ENCODE measurements at places on chromosomes 13 and 19.

- DNase-seq: no peak
Measured at GRCh38 chr19:51573331-51573730, 2.2 kb downstream of the ZNF175 start.

DNA sequence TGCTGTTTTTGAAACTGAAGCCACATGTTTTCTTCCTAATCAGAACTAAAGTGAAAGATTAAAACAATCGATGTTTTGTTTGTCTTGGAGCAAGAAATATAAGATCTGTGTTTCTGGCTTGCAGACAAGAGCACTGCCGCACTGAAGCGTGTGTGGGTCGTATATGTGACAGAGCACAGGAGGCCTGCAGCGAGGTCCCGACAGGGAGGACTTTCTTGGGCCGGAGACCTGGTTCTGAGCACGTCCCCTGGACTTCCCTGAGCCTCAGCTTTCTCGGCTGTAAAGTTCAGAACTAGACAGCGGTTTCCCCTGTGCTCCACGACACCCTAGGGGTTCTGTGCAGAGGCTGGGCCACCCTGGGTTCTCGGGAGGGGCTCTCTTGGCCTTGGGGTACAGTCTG lies 60.5 kb downstream of the GADD45B start:
- DNase-seq: no peak

DNA sequence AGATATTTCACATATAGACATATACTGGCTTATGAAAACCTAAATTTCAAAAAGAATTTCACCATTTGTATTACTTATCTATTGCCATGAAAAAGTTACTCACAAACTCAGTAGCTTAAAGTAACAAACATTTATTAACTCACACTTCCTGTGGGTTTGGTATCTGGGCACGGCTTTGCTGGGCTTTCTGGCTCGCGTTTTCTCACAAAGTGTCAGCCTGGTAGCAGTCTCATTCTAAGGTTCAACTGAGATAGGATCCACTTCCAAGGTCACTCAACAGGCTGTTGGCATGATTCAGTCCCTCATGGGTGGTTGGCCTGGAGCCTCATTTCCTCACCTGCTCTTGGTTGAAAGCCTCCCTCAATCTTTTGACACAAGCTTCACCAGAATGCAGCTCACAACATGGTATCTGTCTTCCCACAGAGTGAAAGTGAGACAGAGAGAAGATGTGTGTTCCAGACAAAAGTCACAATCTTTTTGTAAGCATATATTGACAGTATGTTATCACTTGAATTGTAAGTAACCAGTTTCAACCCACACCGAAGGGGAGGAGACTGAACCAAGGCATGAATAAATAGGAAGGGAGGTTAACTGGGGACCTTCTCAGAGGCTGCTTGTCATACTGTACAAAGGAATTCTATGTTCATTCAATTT lies 1065.8 kb upstream of the SPRY2 start:
- no peak for DNase-seq

DNA sequence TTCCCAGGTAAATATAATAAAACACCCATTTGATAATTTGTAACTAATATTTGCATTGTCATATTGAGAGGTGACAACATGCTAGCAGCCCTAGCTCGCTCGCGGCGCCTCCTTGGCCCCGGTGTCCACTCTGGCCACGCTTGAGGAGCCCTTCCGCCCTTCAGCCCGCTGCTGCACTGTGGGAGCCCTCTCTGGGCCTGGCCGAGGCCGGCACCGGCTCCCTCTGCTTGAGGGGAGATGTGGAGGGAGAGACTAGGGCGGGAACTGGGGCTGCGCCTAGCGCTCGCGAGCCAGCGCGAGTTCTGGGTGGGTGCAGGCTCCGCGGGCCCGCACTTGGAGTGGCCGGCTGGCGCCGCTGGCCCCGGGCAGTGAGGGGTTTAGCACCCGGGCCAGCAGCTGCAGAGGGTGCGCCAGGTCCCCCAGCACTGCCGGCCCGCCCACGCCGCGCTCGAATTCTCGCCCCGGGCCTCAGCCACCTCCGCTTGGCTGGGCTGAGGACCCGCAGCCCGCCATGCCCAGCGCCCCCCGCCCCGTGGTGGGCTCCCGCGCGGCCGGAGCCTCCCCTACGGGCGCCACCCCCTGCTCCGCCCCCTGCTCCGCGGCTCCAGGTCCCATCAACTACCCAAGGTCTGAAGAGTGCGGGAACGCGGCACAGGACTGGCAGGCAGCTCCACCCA lies 594.4 kb downstream of the SLITRK6 start:
- no peak for DNase-seq

DNA sequence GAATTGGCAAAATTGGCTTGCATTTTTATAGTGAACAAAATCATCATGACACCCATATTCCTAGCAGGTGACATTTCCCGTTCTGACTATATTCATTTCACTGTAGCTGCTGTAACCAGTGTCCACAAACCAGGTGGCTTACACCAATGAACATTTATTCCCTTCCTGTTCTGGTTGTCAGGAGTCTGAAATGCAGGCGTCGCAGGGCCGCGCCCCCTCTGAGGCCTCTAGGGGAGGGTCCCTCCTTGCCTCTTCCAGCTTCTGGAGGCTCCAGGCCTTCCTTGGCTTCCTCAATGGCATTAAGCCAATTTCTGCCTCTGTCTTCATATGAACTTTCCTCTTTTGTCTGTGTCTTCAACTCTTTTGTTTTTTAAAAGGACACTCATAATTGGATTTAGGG lies 6.5 kb upstream of the RLN3 start:
- DNase-seq: no peak

GRCh38 chr19:31072451-31072850 lies 276.8 kb downstream of the TSHZ3 start:
- DNase-seq: no peak

GRCh38 chr13:38624822-38625221 lies 62.1 kb upstream of the FREM2 start:
- no peak for DNase-seq

- DNase-seq: peak; percentile 16
Measured at GRCh38 chr13:40352380-40352778, 314.1 kb downstream of the FOXO1 start.

- no peak for DNase-seq
Measured at GRCh38 chr13:110565296-110565695, 3.8 kb upstream of the RAB20 start.

GRCh38 chr13:73960474-73960873 lies 173.7 kb downstream of the KLF12 start:
- no peak for DNase-seq

- no peak for DNase-seq
Measured at GRCh38 chr13:97258801-97259200, 36.7 kb downstream of the MBNL2 start.

GRCh38 chr13:52775511-52775910 lies 35.9 kb upstream of the CNMD start:
- DNase-seq: no peak

GRCh38 chr19:14915116-14915515 lies 26.2 kb upstream of the OR7C2 start:
- DNase-seq: no peak

- peak; percentile 56 for DNase-seq
Measured at GRCh38 chr19:35757231-35757748, 461 bp upstream of the HSPB6 start.

GRCh38 chr13:113448885-113449692 lies 4.2 kb downstream of the ADPRHL1 start:
- no peak for DNase-seq

DNA sequence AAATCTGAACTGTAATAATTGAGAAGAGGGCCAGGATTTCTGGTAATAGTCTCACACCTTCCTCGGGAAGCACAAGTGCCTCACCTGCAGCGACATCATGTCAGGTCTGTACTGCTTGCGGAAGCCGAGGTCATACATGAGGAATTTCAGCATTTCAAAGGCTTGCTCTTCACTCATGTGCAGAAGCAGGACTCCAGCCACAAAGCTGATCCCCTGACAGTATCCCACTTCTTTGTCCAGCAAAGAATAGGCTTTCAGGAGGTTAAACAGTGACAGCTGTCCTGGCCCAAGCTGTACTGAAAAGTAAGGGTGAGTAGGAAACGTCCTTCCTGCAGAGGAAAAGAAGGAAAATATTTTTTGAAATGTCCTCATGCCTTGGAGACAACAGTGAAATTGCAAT lies 182.7 kb downstream of the TBC1D4 start:
- DNase-seq: no peak

DNA sequence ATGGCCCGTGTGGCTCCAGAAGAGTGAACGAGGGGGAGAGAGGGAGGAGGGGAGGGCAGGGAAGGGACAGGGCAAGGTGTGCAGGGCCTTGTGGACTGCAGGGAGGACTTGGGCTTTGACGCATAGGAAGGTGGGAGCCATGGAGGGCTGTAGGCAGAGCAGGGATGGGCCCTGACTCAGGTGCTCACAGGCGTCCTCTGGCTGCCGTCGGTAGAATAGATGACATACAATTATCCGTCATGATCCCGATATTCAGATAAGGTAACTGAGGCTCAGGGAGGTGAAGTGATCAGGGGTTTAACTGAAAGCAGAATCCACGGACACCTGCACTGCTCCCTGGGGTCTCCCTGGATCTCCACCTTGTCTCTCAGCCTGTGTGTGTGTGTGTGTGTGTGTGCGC lies 3.4 kb downstream of the C3 start:
- DNase-seq: no peak

DNA sequence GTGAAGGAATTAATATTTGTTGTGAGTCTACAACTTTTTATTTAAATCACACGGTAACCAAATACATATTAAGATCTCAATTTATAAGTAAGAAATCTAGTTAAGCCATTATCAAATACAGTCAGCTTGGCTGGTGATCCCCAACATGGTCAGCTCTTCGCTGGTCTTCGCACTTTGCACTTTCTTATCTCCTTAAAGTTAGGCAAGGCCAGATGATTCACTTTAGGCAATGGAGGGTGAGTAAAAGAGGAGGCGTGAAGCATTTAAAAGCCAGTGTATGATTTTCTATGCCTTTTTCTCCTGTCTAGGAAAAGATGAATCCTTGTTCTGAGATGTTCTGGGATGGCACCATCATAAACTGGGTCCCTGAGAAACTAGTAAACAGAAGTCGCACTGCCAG lies 793.7 kb upstream of the ARGLU1 start:
- no peak for DNase-seq

- DNase-seq: no peak
Measured at GRCh38 chr13:49071341-49071937, 95.7 kb downstream of the FNDC3A start.

DNA sequence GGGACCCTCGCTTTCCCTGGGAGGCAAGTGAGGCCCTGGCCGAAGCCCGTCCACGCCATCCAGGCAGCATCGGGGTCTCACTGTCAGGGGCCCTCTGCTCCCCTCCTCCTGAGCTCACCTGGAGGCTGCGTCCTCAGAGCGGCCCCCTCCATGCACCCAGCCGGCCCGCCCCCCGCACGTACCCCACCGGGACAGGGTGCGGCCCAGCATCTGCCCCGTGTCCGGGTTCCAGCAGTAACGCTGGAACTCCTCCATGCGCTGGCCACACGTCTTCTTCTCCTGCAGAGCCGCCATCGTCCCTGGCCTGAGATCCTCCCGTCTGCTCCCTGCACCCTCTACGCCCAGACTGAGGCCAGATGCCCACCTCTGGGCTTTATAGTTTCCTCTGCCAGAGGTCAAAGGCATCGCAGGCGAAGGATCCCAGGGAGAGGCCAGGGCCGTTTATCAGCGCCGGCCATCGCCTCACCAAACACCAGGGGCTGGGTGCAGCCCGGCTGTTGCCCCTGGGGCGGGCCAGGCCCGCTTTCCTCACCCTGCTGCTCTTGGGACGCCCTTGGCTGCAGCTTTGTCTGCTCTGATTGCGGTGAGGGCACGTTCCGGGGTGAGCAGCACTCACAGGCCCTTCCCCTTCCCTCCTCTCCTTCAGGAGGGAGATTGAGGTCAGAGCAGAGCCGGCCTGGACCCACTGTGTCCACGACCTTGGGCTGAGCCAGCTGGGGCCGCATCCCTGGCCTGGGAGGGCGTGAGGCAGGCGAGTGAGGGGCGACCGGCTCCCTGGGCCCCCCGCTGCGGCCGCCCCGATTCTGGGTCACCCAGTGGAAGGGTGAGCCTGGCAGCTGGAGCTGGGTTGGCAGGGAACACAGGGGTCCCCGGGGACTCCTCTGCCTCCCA lies at the start of gene ATP4B:
Gene ATP4B (minus strand): TSS at position 348 of the 891 bp plus-strand sequence. CDS start 54 bp downstream, at position 294.
- no peak for DNase-seq

GRCh38 chr13:30128591-30128990 lies 178.8 kb downstream of the KATNAL1 start:
- DNase-seq: no peak

GRCh38 chr13:40619479-40619814 lies 47.0 kb downstream of the FOXO1 start:
- DNase-seq: no peak

DNA sequence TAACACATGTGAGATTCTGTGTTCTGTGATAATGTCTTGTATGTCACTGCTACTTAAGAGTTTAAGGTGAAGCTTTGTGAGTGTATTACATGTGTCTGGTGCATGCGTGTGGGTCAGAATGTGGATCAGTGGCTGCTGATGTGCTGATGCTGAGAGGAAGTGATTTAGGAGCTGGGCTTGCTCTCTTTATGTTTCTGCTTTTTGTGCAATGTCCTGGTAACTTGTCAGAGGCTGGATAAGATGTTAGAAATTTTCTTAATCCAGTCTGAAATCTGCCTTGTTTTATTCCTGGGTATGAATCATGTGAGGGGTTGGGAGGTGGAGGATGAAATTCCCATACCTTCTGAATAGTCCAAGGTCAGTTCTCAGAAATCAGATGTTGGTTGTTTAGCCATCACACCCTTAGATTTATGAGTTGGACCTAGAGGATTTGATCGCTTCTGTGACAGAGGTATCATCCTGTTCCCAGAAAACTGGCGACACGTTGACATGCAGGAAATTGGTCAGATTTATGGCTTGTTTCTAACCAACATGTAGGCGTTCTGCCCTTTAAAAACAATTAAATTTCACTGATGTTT lies 24.5 kb upstream of the CXCL17 start:
- DNase-seq: no peak

GRCh38 chr13:103031332-103031873 lies 34.8 kb downstream of the SLC10A2 start:
- no peak for DNase-seq

- DNase-seq: no peak
Measured at GRCh38 chr19:54245936-54246335, 3.3 kb upstream of the LILRA6 start.

- DNase-seq: no peak
Measured at GRCh38 chr13:39144391-39144790, 106.1 kb downstream of the NHLRC3 start.

DNA sequence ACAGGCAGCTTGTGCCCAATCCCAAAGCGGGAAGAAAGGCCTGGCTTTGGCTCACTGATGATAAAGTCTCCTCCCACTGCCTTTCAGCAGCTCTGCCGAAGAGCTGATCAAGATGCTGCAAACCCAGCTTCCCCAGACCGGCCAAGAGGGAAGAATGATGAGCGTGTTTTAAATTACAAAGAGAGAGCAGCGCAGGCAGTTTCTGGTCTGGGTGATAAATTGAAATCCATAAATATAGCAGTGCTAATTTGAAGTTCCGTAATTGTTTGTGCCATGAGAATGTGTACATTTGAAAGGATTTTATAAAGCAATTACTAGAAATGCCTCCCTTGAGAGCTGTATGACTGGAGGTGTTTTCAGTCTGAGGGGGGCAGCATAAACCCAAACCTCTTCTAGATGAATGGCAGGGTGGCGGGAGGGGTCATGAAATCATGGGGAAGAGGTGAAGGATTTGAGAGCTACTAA lies 171.8 kb downstream of the STK24 start:
- no peak for DNase-seq

Data from nucleus accumbens (tissue), 56 donors.